ENCODE measurements at places on chromosomes 2 and 18.

- no peak for DNase-seq
Measured at GRCh38 chr2:101469863-101470262, 5.0 kb downstream of the RFX8 start.

DNA sequence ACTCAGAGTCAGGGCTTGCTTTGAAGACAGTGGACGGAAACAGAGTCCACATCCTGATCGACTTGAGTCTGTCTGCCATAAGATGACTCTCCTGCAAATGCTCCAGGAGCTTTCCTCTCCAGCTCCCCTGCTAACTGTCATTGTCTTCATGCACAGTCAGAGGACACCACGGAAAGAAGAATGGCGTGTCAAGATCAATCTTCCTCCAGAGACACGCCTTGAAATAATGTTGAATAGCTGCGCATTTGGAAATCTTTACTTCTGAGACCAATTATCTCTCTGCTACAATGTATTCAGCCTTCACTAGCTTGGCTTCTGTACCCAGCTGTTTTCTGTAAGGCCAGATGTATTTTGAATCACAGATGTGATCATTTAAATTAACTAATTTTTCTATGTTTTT lies 457.2 kb downstream of the CDH2 start:
- no peak for DNase-seq

DNA sequence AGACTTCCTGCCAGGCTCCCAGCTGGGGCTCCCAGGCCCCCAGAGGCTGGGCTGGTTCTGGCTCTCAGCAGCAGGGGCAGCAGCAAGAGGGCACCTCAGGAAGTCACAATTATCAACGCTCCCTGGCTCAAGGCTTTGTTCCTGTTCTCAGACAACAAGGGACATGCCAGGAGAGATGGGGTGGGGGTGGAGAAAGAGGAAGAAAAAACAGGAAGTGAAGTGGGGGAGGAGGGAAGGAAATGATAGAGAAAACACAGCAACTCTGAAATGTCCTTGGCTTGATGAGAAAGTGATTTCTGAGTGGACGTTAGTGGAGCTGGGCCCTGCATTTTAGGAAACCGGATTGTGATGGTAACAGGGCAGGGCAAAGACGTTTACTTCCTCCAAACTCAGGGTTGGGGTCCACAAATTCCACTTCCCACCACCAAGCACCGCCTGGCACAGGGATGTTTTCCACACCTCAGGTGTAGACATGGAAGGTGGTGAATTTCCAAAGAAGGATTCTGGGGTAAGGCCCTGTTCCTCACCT lies 40.4 kb downstream of the CYRIA start:
- no peak for DNase-seq

- DNase-seq: no peak
Measured at GRCh38 chr2:234374736-234375135, 122.1 kb downstream of the ARL4C start.

GRCh38 chr2:196233021-196233804 lies 61.8 kb upstream of the STK17B start:
- no peak for DNase-seq

- no peak for DNase-seq
Measured at GRCh38 chr18:41324020-41324791, 630.8 kb upstream of the PIK3C3 start.

GRCh38 chr18:34848156-34848555 lies 138.1 kb downstream of the DTNA start:
- no peak for DNase-seq

GRCh38 chr2:197078535-197078934 lies 152.0 kb upstream of the PGAP1 start:
- DNase-seq: no peak

- DNase-seq: no peak
Measured at GRCh38 chr18:50791599-50792438, 28.0 kb downstream of the MRO start.

GRCh38 chr18:66638856-66639629 lies 35.2 kb upstream of the CDH19 start:
- no peak for DNase-seq

DNA sequence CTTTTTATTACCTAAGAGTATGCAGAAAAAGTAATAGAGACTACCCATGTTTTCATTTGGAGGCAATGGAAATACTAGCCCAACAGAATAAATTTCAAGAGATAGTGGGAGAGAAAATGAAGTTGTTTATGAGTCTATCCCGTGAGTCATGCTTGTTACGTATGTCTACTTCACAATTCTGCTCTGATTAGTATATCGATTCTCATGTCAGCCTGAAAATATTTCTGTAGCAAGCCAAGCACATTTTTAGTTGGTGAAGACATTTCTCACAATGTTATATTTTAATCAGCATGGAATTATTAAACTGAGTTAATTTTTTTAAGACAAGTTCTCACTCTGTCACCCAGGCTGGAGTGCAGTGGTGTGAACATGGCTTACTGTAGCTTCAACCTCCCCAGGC lies 346.1 kb downstream of the RPRM start:
- no peak for DNase-seq

DNA sequence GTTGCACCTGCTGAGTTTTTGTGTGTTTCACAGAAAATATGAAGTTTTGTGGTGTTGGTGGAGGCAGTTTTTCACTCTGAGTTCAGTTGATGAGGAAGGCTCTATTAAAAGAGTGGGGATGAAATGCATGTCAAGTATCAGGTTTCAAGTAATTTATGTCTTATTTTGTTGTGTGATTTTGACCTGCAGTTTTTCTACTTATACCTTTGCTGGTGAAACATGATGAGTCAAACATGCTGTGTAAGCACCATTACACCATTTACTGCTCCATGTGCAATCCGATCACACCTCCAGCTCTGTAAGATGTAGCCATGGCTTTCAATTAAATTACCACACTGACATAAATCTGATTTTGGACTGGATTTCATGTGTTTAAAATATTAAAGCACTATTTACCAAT lies 174.5 kb upstream of the ZEB2 start:
- no peak for DNase-seq

GRCh38 chr18:34704823-34705222 lies 5.3 kb upstream of the DTNA start:
- no peak for DNase-seq

GRCh38 chr2:10001586-10001985 lies 41.8 kb upstream of the KLF11 start:
- no peak for DNase-seq

DNA sequence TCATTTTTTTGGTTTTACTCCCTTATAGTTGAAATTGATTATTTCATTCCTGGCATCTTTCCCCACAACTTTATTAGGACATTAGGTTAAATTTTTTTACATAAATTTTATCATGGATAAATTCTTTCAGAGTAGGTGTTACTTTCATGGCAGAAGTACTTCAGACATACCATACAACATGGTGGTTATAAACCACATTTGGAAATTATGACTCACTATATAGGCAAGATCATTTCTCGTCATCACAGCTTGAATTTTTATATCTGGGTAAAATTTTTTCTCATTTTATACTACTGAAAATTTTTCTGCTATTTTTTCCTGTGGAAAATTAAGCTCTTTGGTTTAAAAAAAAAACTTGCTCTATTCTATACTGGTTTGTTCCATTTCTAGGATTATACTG lies 111.9 kb upstream of the COL5A2 start:
- DNase-seq: no peak

DNA sequence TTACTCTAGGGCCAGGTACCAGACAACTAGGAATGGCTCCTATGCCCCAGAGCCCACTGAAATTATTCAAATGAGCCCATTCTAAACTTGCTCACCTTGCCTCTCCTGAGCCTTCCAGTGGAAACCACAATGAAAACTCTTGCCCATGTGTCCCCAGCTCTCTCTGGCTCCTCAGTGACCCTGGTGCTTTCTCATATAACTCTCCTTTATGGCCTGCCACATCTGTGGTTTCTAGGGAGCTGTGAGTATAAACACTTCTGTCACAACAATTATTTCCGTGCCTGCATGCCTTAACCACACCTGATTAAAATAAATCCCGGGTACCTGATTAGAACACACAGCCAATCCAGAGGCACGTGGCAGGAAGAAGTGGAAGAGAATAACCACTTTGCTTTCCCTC lies 333.0 kb upstream of the SPRED2 start:
- DNase-seq: no peak

GRCh38 chr2:217836901-217837491 lies 165.8 kb downstream of the TNS1 start:
- no peak for DNase-seq

- no peak for DNase-seq
Measured at GRCh38 chr2:231884438-231885140, 41.6 kb downstream of the NPPC start.

DNA sequence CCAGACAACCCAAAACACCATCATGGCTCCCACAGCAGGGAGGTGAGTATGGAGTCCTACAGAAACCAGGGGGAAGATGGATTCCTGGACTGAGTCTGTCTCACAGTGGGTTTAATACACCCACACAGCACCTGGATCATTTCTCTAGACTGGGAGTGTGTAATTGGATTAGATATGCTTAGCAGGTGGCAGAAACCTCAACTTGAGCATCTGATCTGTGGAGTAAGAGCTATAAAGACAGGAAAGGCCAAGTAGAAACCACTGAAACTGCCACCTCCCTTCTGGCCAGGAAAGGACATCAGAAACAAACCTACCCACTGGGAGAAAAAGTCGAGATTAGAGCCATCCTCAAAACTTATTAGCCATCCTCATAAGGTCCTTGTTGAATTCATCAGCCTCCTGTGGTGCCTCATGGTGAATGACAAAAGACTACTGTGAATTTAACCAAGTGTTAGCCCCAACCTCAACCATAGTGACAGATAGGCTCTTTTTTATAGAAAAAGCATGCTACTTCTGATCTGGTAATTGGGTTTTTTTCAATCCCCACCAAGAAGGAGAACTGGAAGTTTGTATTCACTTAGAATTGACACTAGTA lies 28.1 kb upstream of the CHST9 start:
- DNase-seq: no peak

DNA sequence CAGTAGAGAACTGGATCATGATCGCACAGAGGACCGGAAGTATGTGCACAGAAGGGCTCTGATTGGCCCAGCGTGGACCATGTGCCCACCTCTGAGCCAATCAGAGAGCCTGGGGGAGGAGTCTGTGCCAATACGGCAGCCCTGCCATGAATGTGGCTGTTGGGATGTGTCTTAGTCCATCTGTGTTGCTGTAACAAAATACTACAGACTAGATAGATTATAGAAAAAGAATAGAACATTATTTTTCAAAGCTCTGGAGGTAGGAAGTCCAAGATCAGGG lies 132.0 kb downstream of the NDUFA10 start:
- no peak for DNase-seq

DNA sequence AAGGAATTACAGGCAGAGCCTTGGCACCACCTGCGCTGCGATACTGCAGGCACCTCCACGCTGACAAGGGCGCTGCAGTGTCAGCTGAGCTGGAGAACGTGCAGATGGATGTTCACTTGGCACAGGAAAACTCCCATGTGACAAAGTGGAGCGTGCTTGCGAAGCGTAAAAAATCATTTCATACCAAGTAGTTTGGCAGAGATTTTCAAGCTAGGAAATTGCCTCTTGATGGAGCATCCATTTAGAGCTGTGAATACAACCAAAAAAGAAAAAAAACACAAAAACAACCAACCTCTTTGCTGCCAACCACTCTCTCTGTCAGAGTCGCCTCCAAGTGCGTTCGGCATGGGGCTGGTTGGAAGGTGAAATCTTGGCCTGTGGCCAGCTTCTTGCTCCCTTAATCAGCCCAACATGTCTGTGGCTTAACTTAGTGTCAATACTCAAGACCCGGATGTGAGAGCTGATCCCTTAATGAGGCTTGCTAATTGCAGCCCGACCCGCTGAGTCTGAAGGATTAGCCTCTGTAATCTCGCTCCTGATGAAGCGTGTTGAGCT lies 38.1 kb downstream of the ACOXL start:
- DNase-seq: no peak

DNA sequence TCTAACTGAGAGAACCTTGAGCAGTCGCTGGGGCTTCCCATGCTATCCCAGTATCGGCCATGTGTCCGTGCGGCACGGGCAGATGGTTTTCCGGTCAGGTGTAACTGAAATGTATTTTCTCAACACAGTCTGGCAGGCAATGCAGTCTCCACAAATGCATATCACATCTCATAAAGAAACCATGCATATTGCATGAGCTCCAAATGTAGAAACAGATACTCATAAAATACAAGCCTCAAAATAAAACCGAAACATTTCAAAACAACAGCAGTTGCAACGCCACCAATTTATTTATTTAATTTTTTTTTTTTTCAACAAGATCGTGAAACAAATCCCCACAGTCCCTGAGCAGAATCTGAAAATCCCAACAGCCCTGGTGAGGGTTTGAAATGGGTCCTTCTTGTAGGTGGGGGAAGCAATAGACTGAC lies 299.4 kb downstream of the LPIN1 start:
- DNase-seq: no peak

- DNase-seq: no peak
Measured at GRCh38 chr2:237227190-237227589, 141.5 kb downstream of the COPS8 start.

GRCh38 chr2:179253226-179253625 lies 11.4 kb downstream of the SESTD1 start:
- no peak for DNase-seq

DNA sequence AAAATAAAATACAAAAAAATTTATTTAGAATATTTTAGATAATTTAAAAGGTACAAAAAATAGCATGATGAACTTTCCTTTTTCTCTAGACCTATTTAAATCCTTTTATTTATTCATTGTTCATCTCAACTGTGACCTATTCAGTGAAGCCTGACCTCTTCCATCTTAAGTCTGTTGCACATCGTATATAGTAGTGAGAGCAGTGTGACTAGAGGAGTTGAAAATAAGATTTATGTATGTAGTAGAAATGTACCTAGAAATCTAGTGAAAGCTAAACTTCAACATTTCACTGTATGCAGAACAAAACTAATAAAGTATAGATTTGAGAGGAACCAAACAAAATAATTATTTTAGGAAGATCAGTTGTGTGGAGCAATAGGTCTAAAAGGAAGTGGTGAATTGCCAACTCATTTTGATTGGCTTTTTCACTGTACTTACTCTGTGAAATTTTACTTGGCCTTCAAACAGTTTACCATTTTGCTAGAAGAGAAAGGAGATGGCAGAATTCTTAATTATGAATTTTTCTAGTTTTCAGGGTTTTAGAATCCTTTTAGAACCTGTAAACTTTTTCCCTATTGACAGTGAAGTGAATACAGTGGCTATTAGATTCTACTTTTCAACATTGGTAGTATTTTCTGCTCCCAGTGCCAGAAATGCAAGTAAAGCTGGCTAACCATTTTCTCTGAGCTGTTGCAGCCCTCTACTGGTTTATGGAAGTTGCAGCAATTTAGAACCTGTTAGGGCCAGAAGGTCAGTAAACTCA lies 11.0 kb downstream of the ANKRD12 start:
- peak; percentile 25 for DNase-seq

DNA sequence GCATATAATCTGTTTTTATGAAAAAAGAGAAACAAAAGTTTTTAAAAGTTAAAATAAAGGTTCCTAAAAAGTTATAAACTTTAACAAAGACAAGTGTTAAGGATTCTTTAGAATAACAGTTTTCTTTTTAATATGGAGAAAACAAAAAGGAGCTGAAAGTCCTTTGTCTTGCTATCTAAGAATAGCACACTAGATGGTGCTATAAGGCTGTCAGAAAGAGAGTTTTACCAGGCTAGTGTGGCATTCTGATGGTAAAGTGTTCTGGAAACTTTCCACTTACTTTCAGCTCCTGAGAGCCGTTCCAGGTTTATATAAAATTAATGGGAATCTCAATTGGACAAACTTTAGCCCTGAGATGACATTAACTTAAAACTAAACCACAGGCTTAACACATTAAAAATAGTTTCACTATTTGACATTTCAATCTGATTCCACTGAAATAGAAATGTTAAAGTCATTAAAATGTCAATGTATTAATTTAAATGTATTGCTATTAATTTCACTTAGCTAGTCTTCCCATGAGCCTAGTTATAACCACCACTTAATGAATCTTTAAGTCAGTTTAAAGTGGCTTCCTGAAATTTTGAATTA lies 3.7 kb downstream of the FBXO48 start:
- DNase-seq: no peak

Measured in central memory CD8-positive, alpha-beta T cell (primary cell).